ENCODE measurements at places on chromosomes 12 and 14.

DNA sequence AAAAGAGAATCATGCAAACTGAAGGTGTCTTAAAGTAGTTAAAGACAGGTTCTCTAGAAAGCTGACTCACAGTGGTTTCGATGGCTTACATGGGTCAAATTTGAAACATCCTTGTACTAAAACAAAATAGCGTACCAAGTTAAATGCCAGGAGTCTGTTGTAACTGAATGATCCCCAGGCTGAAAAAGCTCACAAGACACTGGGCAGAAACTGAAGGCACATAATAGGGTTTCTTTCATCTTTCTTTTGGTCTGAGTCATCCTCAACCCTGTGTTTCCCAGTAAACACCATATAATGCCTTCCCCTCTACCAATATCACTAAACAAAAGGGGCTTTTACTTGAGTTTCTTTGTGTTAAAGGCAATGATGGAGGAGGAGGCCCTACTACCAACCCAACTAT is 12.8 kb downstream of the ZFYVE1 start:
- no peak for DNase-seq

- DNase-seq: no peak
Observed at GRCh38 chr14:78933166-78933565, 763.0 kb downstream of the NRXN3 start.

GRCh38 chr12:25653487-25654175 is 100.5 kb upstream of the LMNTD1 start:
- no peak for DNase-seq

- no peak for DNase-seq
Observed at GRCh38 chr14:84095681-84096080, 1434.3 kb upstream of the FLRT2 start.

GRCh38 chr12:123914726-123915333 is 57.8 kb downstream of the CCDC92 start:
- DNase-seq: no peak

- no peak for DNase-seq
Observed at GRCh38 chr14:24463017-24463883, 20.7 kb upstream of the SDR39U1 start.

GRCh38 chr12:52689936-52690335 is 9.7 kb upstream of the KRT1 start:
- no peak for DNase-seq

DNA sequence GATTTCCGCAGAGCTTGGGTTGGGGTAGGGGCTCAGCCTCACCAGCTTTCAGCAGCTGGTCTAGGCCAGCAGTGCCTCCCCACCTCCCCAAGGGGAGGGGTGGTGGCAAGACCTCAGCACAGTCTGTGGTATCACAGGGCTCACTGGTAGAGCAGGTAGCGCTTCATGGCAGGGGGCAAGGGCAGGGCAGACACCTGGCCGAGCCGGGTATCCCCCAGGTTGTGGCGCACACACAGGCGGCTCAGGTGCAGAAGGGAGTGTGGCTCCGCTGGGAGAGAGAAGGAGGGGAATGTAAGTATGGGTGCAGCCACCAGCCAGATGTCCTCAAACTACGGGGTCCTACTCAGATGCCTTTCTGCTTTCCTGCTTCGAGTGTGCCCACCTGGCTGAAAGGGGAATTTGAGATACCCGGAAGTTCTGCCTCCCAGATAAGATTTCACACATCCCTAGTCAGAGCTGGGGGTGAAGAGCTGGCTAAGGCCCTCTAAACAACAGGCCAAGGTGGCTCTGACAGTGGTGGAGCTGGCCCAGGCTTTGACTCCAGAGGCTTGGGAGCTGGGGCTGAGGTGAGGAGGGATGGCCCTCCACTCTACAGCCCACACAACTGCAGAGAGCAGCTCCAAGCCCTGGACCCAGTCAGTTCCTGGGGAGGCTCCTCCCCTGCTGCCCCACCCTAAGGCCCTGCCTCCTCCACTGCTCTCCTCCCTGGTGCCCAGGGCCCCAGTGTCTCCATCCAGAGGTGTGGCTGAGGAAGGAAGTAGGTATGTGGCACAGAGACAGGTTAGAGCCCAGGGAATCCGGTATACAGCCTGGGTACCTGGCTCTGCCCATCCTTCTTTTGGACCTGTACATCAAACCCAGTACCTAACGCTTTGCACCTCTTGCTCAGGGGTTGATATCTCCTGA is 1.8 kb downstream of the SPSB2 start:
- DNase-seq: no peak

DNA sequence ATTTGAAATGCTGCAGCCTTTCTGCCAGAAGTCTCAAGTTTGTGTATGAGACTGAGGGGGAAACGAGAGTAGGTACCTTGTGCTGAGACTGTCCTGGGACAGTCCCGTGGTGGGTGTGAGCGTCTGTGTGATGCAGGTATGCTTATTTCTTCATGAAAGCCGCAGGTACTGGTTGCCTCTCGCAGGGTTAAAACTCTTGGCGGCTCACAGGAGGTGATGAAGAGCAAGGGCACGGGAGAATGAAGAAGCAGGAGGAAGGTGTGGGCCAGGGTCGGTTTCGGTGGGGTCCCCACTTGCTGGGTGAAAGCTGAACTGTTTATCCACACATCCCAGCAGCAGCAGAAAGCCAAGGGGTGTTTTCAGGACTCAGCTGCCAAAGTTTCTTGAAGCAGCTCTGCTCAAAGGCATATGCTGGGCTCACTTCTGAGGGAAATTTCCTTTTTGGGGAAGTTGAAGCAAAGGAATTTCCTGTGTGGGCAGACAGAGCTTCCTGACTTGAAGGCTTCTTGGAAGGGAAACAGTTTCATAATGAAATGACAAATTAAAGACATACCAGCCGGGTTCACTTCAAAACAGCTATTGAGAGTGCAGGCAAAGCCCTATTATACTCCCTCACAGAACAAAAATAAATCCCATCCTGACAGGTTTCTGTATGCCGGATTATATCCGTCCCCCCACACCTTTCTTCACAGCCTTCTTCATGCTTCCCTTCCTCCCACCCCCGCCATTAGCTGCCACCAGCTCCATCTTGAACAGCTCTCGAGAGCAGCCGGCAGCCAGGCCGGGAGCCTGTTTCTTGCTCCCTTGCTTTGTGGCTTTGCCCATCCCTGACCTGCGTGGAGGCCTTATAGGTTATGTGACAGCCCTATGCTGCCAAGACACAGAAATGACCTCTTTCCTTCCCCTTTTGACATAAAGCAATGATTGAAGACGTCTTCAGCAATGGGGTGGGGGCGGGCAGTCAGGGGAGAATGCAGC is 116.6 kb downstream of the ETV6 start:
- DNase-seq: no peak

- no peak for DNase-seq
Observed at GRCh38 chr12:111369496-111370220, 763 bp upstream of the PHETA1 start.

- DNase-seq: no peak
Observed at GRCh38 chr12:46388427-46389021, 16.0 kb upstream of the SLC38A2 start.

DNA sequence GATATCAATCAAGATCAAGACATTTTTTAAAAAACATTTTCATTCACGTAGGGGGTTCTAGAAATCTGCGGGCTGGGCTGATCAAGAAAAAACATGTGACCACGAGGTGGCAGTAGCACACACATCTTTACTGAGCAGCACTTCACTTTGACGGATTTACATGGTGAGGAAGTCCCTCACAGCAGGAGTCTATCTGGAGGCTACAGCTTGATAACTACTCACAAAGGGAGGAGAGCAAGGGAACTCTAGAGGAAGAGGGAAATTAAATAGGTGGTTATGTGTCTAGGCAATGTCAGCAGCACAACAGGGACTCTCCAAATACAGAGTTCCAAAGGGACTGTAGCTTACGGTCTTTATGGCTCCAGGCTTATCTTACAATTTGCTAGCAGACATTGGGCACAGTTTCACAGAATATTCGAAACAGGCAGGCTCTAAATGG is 248.1 kb downstream of the DPY19L2 start:
- DNase-seq: no peak
